ENCODE measurements at places on chromosomes 6 and 20.
A peak's percentile ranks its signal among the peaks of the same experiment; 100 is the strongest.

DNA sequence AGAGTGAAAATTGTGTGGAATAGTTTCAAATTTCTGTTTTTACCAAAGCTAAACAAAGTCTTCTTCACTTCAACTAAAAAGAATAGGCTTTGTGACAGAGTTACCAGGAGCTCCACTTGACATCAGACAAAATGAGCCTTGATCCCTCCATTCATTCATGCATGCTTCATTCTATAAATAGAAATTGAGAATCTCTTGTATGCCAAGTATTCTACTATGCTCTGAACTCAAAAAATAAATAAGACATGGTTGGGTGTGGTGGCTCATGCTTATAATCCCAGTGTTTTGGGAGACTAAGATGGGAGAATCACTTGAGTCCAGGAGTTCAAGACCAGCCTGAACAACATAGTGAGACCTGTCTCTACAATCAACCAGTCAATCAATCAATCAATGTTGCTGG, 236.6 kb upstream of the FAM83B start:
- DNase-seq = no peak

- no peak for DNase-seq
Observed at GRCh38 chr6:16659466-16660156, 101.6 kb downstream of the ATXN1 start.

GRCh38 chr6:41757931-41758640, 10.9 kb upstream of the PGC start:
- DNase-seq = no peak

DNA sequence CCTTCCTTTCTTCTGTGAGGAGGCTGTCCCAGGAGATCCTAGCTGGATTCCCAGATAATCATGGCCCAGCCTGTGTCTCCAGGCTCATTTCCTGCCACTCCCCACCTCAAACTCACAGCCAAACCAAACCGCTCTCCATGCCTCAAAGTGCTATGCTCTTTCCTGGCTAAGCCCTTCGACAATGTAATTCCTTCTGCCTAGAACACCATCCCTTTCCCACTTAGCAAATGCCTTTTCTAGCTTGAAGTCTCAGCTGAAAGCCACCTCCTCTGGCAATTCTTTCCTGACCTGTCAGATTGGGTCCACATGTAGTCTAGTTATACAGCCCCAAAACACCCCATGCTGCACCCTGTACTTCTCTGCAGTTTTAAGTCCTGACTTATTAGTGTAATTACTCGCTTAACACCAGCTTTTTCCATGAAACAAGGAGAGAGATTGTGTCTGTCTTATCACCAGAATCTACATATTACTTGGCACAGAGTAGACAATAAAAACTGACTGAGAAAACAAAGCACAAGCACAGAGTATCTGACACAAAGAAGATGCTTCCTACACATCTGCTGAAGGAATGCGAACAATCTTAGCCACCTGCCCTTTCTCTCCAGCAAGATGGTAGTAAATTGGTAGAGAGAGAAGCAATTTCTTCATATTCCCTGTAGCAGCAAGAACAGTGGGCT, 5.4 kb downstream of the TRIM26 start:
- no peak for DNase-seq

GRCh38 chr6:37033255-37033654, 27.8 kb downstream of the FGD2 start:
- no peak for DNase-seq

DNA sequence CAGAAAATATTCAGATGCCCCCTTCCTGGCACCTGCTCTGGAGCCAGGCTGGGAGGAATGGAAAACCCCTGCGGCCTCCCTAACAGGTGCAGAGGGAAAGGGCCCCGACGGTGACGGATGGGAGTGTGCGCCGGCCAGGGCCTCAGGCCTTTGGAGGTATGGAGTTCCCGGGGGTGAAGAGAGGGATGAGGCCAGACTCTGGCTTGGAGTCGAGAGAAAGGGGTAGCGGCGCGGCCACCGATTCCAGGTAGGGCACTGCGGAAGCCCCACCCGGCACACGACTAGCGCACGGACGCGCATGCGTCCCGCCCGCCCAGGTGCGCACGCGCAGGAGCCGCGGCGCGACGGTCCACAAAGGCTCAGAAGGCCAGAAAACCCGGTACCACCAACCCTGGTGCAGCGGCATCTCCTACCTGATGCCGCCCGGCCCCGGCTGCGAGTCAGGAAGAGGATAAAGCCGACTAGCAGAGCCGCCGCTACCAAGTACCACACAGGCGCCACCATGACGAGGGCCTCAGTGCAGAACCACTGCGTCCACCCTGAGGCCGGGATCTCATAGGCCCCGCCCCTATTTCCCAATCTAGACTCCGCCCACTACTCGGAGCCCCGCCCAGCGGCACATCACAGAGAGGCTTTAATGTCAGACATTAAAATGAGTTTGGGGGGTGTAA, at the start of gene DDRGK1:
DDRGK1 (minus strand) TSS at position 559 of the 671 bp plus-strand sequence; CDS start at position 504, 55 bp downstream.
- DNase-seq = peak; percentile 54

Data from GM04504 (cell line).